Airway epithelial cell (primary cell): ENCODE measurements at places on chromosomes 5 and 9. TPM values are rescaled to one million over a fixed set of nuclear protein-coding genes. Genes with fewer than 3 reads are reported as not detected.

Gene ADAMTSL2
- not detected in 2 replicates for total RNA-seq

Gene SPATA31A3
- not detected in 2 replicates for total RNA-seq

Gene PDE6A
- 0.07 TPM in 1 of 2 replicates, not detected in the other for total RNA-seq

Gene FBP2
- total RNA-seq = not detected in 2 replicates

Gene FOXD4L4
- 0.07 and 0.19 TPM in 2 replicates for total RNA-seq

Gene BSPRY
- 15.2 and 15.3 TPM in 2 replicates for total RNA-seq

Gene PRPF4
- total RNA-seq = 31.2 and 33.0 TPM in 2 replicates

Gene NDST1
- total RNA-seq = 129 and 169 TPM in 2 replicates

Gene SIGMAR1
- 178 and 189 TPM in 2 replicates for total RNA-seq

Gene SLCO6A1
- 0.14 TPM in 1 of 2 replicates, not detected in the other for total RNA-seq

Gene LURAP1L
- 10.5 and 12.1 TPM in 2 replicates for total RNA-seq

Gene RNF130
- total RNA-seq = 19.6 and 31.9 TPM in 2 replicates

Gene PCDHGB2
- 0.42 TPM in 1 of 2 replicates, not detected in the other for total RNA-seq

Gene PGM5
- total RNA-seq = 0.05 TPM in 1 of 2 replicates, not detected in the other

Gene SPATA31D4
- total RNA-seq = not detected in 2 replicates

Gene UGT3A2
- total RNA-seq = not detected in 2 replicates

Gene LIFR
- total RNA-seq = 1.1 and 2.2 TPM in 2 replicates

Gene SLC4A9
- not detected in 2 replicates for total RNA-seq

Gene SLC36A2
- total RNA-seq = not detected in 2 replicates

Gene SH3RF2
- total RNA-seq = 14.8 and 19.2 TPM in 2 replicates

Gene TRPM6
- total RNA-seq = 0.14 and 0.28 TPM in 2 replicates

Gene TRUB2
- 11.7 and 20.5 TPM in 2 replicates for total RNA-seq

Gene IFNK
- not detected in 2 replicates for total RNA-seq

Gene EDIL3
- 2.0 and 2.9 TPM in 2 replicates for total RNA-seq

Gene ACOT12
- total RNA-seq = not detected in 2 replicates

Gene CDKN2A
- 18.5 and 21.6 TPM in 2 replicates for total RNA-seq

Gene SVEP1
- total RNA-seq = 0.19 and 0.21 TPM in 2 replicates

Gene MTAP
- total RNA-seq = 31.4 and 44.5 TPM in 2 replicates

Gene PKD2L2
- not detected in 2 replicates for total RNA-seq

Gene SHISAL2B
- total RNA-seq = not detected in 2 replicates

Gene GARIN3
- not detected in 2 replicates for total RNA-seq

Gene NTNG2
- 0.07 TPM in 1 of 2 replicates, not detected in the other for total RNA-seq
